Activated CD4-positive, alpha-beta memory T cell treated with anti-CD3 and anti-CD28 coated beads, Interleukin-2, amount 10 ng/mL, durations not matched to agents 7 days and 5 days (primary cell): ENCODE measurements at places on chromosomes 6 and 20. TPM values are rescaled to one million over a fixed set of nuclear protein-coding genes. Genes with fewer than 3 reads are reported as not detected.

- H3K4me1 ChIP-seq, result peaks cover 1% of the 10 kb centered on the region
- H3K27me3 ChIP-seq, result peaks cover 8% of the 10 kb centered on the region
- no peak overlapping the region for H3K27ac ChIP-seq
- H3K4me3 ChIP-seq, result no peak overlapping the region
Measured at GRCh38 chr6:3898265-3898994, 49.3 kb downstream of the FAM50B start.

Gene LY6G6C
- not detected for total RNA-seq

- no peaks in the 10 kb centered on the region for H3K36me3 ChIP-seq
- peaks cover 5% of the 10 kb centered on the region for H3K4me1 ChIP-seq
- H3K27ac ChIP-seq, result no peak overlapping the region
- DNase-seq, result no peak
Measured at GRCh38 chr6:87274660-87275274, 47.6 kb upstream of the SMIM8 start.

DNA sequence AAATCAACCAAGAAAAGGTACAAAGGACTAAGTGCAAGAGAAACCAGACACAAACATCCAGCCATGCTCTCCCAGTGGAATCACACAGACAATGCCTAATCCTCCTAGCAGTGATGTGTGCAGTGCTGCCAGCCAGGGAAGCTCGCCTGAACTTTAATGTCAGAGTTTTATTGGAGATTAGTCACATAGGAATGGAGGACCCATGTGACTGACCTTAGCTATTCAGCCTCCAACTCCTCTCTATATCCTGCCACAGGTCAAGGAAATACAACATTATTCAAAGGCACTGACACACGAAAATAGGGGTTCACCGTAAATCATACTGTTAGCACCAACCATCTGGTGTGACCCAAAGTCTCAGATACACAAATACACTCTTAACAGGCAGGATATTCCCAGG, 684.6 kb downstream of the DOK5 start:
- H3K4me1 ChIP-seq, result no peaks in the 10 kb centered on the region
- no peak for DNase-seq
- H3K27me3 ChIP-seq, result no peaks in the 10 kb centered on the region

GRCh38 chr6:25564943-25565342, 87.1 kb upstream of the SCGN start:
- H3K4me3 ChIP-seq, result no peak overlapping the region
- H3K27me3 ChIP-seq, result no peaks in the 10 kb centered on the region
- no peaks in the 10 kb centered on the region for H3K36me3 ChIP-seq
- no peak overlapping the region for H3K27ac ChIP-seq
- DNase-seq, result no peak

Gene ADGRG6
- not detected for total RNA-seq

Gene MPC1
- 23.0 TPM for total RNA-seq

Gene SIGLEC1
- 0.03 TPM for total RNA-seq

- DNase-seq, result no peak
- H3K4me1 ChIP-seq, result peaks cover 8% of the 10 kb centered on the region
- no peaks in the 10 kb centered on the region for H3K36me3 ChIP-seq
- H3K27me3 ChIP-seq, result peaks cover 6% of the 10 kb centered on the region
Measured at GRCh38 chr6:167839343-167839742, 12.6 kb downstream of the AFDN start.

Gene BPIFB3
- not detected for total RNA-seq

GRCh38 chr6:134882426-134883038, 67.4 kb downstream of the ALDH8A1 start:
- no peaks in the 10 kb centered on the region for H3K36me3 ChIP-seq
- H3K4me1 ChIP-seq, result no peaks in the 10 kb centered on the region
- peaks cover 21% of the 10 kb centered on the region for H3K27me3 ChIP-seq
- H3K4me3 ChIP-seq, result no peak overlapping the region

Gene DYNLT2
- total RNA-seq, result 2.2 TPM

Gene ABHD16B
- not detected for total RNA-seq

DNA sequence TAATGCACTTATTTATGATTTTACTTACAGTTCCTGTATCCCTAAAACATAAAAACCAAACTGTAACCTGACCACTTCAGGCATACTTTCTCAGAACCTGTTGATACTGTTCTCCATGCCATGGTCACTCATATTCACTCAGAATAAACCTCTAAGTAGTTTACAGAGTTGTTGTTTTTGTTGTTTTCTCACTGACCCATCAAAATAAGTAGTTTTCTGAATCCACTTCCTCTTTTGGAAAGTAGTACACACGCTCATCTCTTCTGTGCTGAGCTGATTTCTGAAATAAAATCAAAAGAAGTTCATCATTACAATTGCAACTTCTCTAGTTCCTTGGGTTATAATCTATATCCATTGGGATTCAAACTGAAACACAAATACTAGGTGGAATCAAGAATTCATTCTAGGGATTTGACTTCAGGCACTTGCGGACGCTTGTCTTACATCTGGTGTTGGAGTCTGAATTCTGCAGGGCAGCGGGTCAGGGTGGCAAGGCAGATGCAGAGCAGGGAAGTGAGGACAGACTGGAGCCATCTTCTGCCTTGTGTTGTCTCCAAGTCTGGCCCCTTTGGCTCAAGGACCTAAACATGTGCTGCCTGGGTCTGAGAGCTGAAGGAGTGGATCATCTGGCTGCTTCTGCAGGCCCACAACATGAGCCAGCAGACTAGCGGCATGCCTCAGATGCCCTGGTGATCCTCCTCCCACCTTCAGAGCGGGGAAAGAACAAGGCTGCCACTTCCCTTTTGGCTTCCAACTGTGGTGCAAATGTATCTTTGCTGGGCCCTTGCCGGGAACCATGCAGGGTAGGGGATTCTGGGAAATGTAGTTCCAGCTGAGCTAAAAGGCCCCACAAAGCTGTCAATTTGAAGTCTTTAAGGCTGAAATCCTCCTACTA, 167.9 kb upstream of the MYLIP start:
- no peaks in the 10 kb centered on the region for H3K27me3 ChIP-seq
- peaks cover 24% of the 10 kb centered on the region for H3K4me1 ChIP-seq
- no peaks in the 10 kb centered on the region for H3K36me3 ChIP-seq

Gene SLC44A4
- 0.38 TPM for total RNA-seq

Gene ZNF335
- 35.7 TPM for total RNA-seq

GRCh38 chr6:41355952-41356351, 20.5 kb downstream of the NCR2 start:
- no peak overlapping the region for H3K4me3 ChIP-seq
- H3K36me3 ChIP-seq, result peaks cover 3% of the 10 kb centered on the region
- peaks cover 41% of the 10 kb centered on the region for H3K27me3 ChIP-seq
- no peak overlapping the region for H3K27ac ChIP-seq
- H3K4me1 ChIP-seq, result no peaks in the 10 kb centered on the region
- DNase-seq, result no peak

DNA sequence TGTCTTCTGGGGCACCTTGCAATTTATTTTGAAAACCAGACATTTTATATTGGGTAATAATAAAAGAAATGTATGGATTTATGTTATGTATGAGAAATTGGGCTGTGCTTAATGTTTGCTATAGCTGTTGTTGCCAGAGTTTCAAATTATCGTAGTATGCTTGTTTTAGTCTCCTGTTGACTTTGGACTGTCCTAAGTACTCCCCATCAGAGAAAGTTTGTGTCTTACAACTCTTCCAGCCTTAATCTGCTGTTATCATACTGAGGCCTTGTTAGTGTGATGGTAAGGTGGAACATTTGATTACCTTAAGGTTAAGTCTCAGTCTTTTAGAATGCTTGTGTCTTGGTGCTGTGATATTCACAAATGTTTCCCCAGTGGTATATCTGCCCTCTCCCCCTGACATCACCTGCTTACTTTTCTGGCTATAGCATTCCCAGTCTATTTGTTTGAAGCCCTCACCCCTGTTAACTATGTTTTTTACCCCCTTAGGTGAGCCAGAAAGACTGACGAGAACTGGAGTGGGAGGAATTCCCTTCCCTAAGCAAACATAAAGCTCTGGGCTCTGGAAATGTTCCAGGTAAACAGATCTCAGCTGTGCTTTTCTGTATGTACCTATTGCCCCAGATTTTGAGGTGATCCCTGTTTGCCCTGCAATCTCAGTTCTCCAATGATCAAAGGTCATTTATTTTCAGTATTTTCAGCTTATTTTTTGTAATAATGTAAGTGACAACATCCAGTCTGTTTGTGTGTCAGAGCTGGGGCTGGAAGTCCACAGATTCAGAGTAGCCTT, 581.1 kb upstream of the CITED2 start:
- H3K4me1 ChIP-seq, result no peaks in the 10 kb centered on the region
- H3K27ac ChIP-seq, result no peak overlapping the region
- no peak overlapping the region for H3K4me3 ChIP-seq
- H3K36me3 ChIP-seq, result no peaks in the 10 kb centered on the region
- H3K27me3 ChIP-seq, result no peaks in the 10 kb centered on the region

Gene CLPSL2
- not detected for total RNA-seq

Gene PTP4A1
- total RNA-seq, result 62.7 TPM

Gene TUBB2B
- not detected for total RNA-seq

GRCh38 chr6:4295783-4296155, 160.4 kb upstream of the ECI2 start:
- no peak overlapping the region for H3K27ac ChIP-seq
- peaks cover 2% of the 10 kb centered on the region for H3K27me3 ChIP-seq
- H3K36me3 ChIP-seq, result no peaks in the 10 kb centered on the region
- DNase-seq, result no peak
- no peak overlapping the region for H3K4me3 ChIP-seq

Gene OPRM1
- total RNA-seq, result not detected

- no peak overlapping the region for H3K4me3 ChIP-seq
- H3K36me3 ChIP-seq, result no peaks in the 10 kb centered on the region
- no peak for DNase-seq
- H3K4me1 ChIP-seq, result peaks cover 10% of the 10 kb centered on the region
- H3K27ac ChIP-seq, result no peak overlapping the region
- peaks cover 2% of the 10 kb centered on the region for H3K27me3 ChIP-seq
Measured at GRCh38 chr6:87798393-87799278, 96.6 kb upstream of the AKIRIN2 start.

GRCh38 chr6:167925026-167925425, 72.4 kb upstream of the KIF25 start:
- H3K4me3 ChIP-seq, result no peak overlapping the region
- no peaks in the 10 kb centered on the region for H3K36me3 ChIP-seq
- H3K27ac ChIP-seq, result no peak overlapping the region
- no peaks in the 10 kb centered on the region for H3K27me3 ChIP-seq
- no peaks in the 10 kb centered on the region for H3K4me1 ChIP-seq

Gene ATP9A
- total RNA-seq, result 1.2 TPM

GRCh38 chr6:42255050-42255449, 37.4 kb upstream of the MRPS10 start:
- H3K27ac ChIP-seq, result no peak overlapping the region
- no peaks in the 10 kb centered on the region for H3K27me3 ChIP-seq
- DNase-seq, result no peak
- H3K4me3 ChIP-seq, result no peak overlapping the region
- no peaks in the 10 kb centered on the region for H3K4me1 ChIP-seq

Gene DEFB124
- total RNA-seq, result not detected

Gene TCP11
- total RNA-seq, result not detected

DNA sequence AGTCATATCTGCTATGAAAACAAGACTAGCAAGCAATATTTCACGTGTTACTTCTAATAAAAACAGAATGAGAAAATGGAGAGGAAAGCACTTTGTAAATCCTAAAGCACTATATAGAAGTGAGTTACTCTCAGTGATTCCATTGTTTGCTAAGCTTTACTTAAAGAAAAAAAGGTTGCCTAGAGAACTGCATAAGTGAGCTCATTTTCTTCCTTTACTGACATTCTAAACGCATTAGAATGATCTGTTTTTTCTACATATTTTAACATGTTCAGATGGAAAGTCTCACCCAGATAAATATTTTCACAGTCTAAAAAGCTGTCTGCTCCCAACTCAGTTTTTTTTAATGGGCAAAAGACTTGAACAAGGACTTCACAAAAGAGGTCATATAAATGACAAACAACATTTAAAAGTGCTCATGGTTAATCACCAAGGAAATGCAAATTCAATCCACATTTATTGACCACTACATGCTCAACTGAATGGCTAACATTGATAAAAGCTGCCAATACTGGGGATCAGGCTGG, 52.9 kb upstream of the AKAP12 start:
- no peaks in the 10 kb centered on the region for H3K4me1 ChIP-seq
- DNase-seq, result no peak
- H3K27ac ChIP-seq, result no peak overlapping the region
- H3K27me3 ChIP-seq, result peaks cover 6% of the 10 kb centered on the region
- no peaks in the 10 kb centered on the region for H3K36me3 ChIP-seq

DNA sequence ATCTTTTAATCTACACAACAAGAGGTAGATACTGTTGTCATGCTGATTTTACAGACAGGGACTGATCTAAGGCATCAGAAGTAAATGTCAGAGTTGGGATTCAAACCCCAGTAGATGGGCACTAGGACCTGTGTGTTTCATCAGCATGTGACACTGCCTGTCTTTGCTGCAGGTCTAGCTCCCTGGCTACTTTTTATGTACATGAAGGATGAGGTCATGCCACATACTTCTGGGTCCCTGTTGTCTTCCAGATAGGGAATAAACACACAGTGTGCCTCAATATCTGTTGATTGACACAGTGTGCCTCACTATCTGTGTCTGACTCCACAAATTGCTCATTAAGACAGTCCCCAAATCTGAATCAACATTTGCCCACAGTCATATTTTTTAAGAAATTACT, 106.9 kb downstream of the TFAP2B start:
- no peak overlapping the region for H3K4me3 ChIP-seq
- H3K27ac ChIP-seq, result no peak overlapping the region
- no peaks in the 10 kb centered on the region for H3K4me1 ChIP-seq
- H3K27me3 ChIP-seq, result no peaks in the 10 kb centered on the region
- no peak for DNase-seq

DNA sequence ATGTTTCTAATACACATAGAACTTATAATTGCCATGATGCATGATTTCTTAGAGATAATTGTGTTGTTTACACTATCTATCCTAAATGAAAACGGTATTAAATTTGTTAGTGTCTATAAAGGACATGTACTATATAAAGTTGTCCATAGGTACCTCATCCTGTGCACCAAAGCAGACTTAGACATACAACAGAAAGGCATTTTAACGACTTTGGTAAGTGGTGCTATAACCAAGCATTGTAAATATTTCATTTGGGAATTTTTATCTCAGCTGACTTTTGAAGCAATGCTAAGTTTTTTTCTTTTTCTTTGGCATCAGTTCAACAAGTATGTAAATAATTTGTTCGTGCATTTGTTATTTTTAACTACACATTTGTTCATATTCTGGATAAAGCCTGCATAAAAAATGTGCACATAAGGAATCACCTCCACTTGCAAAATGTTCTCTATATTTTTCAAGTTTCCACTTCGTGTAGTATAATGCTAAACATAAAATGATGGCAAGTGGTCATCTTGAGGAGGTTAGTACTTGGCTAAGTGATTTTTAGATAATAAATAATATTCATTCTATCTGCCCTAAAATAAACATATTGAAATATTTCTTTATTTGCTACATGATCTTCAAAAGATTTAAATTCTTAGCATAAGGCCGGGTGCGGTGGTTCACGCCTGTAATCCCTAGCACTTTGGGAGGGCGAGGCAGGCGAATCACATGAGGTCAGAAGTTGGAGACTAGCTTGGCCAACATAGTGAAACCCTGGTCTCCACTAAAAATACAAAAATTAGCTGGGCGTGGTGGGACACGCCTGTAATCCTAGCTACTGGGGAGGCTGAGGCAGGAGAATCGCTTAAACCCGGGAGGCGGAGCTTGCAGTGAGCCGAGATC, 6.3 kb upstream of the GJA1 start:
- DNase-seq, result no peak
- H3K36me3 ChIP-seq, result no peaks in the 10 kb centered on the region
- H3K4me1 ChIP-seq, result no peaks in the 10 kb centered on the region
- H3K27ac ChIP-seq, result no peak overlapping the region

- H3K36me3 ChIP-seq, result peaks cover 25% of the 10 kb centered on the region
- H3K4me1 ChIP-seq, result peaks cover 35% of the 10 kb centered on the region
Measured at GRCh38 chr6:26383624-26384417, 913 bp downstream of the BTN2A2 start.

Gene NEDD9
- total RNA-seq, result 60.1 TPM

GRCh38 chr20:58696411-58696961, 3.9 kb downstream of the NPEPL1 start:
- no peaks in the 10 kb centered on the region for H3K27me3 ChIP-seq
- H3K36me3 ChIP-seq, result no peaks in the 10 kb centered on the region
- H3K27ac ChIP-seq, result no peak overlapping the region

Gene TFAP2A
- total RNA-seq, result not detected

Gene RAD21L1
- not detected for total RNA-seq
